Lung (tissue), 17 donors: ENCODE measurements at places on chromosomes 16 and 17. TPM values are rescaled to one million over a fixed set of nuclear protein-coding genes. Genes with fewer than 3 reads are reported as not detected.
A peak's percentile ranks its signal among the peaks of the same experiment; 100 is the strongest.

GRCh38 chr16:18792836-18793433, 2.8 kb upstream of the RPS15A start:
- DNase-seq: no peak

DNA sequence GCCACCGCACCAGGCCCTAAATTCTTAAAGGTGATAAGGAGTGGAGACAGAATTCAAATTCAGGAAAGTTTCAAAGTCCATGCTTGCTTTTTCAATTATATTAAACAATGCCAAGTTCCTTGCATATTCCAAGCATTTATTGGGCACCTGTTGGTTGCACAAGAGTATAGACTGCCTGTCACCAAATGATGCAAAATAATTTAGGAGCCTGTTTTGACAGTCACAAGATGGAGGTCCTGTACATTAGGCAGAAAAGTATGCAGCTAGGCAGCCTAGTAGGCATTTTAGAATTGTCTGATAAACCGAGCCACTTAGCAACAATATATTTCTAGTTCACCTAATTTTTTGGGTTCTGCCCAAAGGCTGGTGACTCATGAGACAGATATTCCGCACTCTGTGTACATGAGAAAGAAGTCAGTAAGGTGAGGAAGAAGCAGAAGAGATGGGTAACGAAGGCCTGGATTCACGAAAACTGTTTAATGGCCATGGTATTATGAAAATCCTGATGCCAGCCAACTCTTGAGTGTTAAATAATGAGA, 7.3 kb downstream of the ACACA start:
- no peak for DNase-seq

- DNase-seq: no peak
These were observed 310.0 kb downstream of the SEC14L1 start for GRCh38 chr17:77450742-77451244.

DNA sequence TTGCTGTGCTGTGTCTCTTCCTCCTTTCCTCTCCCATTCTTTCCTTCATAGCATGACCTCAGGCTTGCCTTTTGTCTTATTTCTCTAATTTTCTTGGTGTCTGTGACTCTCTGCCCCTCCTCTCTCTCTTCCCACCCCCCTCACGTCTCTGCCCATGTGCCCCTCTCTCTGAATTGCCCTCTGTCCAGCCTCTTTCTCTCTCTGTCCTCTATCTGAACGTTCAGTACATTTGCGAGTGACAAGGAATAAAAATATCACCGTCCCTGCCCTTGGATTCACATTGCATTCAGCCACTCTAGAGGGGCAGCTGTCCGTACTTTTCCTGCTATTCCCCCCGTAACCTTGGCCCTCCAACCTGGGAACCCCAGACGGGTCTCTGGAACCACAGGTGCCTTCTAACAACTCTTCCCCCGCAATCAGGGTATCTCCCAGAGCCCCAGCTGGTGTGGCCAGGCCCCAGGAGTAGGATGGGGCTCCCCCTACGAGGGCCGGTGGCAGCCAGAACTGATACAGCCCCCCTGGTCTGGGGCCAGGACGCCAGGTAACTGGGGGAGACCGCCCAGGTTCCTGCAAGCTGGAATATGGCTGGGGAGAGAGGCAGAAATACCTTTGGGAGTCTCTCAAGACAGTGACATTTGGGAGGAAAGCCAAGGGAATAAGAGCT, 1.8 kb downstream of the KIF1C start:
- no peak for DNase-seq

- DNase-seq: peak; percentile 45
These were observed 97.8 kb upstream of the MAF start for GRCh38 chr16:79698341-79698753.

GRCh38 chr17:70621566-70621965, 452.2 kb downstream of the KCNJ2 start:
- peak; percentile 68 for DNase-seq

- no peak for DNase-seq
These were observed 30.2 kb downstream of the TK2 start for GRCh38 chr16:66519482-66520373.

- DNase-seq: no peak
These were observed 12.1 kb upstream of the HYDIN start for GRCh38 chr16:71242601-71243000.

DNAAF8 gene
- polyA plus RNA-seq: 4.3 TPM

PRSS53 gene
- polyA plus RNA-seq: 2.3 TPM

RUNDC3A gene
- 0.91 TPM for polyA plus RNA-seq

PGAP6 gene
- polyA plus RNA-seq: 100.0 TPM

PRSS33 gene
- 0.08 TPM for polyA plus RNA-seq
